Posterior cingulate gyrus (tissue), 11 donors: ENCODE measurements at places on chromosomes 3 and 15.

DNA sequence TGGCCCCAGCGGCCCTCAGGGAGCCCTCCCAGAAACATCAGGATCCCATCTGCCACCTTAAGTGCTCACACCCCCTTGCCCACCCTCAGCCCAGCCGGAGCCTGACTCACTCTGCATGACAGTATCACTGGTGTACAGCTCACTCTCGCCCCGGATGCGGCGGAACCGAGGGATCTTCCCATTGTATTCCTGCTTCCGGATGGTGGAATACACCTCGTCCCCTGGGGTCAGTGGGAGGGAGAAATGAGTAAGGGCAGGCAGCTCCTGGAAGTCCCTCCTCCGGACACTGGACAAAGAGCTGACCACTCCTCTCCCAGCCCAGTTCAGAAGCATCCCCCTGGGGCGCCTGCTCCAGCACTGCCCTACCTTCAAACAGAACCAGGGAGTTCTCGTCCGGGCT is 16.5 kb downstream of the SEMA7A start:
- no peak for DNase-seq

DNA sequence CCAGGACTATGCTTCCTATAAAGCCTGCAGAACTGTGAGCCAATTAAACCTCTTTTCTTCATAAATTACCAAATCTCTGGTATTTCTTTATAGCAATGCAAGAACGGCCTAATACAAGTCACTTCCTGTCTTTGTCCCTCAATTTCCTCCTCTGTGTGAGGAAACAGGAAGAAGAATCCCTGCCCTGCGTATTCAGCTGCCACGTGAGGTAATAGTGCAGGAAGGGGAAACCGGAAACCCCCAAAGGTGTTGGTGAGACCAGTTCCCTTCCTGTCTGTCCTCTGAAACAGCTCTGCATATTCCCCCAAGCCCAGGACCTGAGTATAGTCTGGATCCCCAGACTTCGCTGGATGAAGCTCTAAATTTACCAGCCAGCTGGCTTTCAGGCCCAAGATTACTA is 18.1 kb upstream of the PTPN23 start:
- DNase-seq = no peak

DNA sequence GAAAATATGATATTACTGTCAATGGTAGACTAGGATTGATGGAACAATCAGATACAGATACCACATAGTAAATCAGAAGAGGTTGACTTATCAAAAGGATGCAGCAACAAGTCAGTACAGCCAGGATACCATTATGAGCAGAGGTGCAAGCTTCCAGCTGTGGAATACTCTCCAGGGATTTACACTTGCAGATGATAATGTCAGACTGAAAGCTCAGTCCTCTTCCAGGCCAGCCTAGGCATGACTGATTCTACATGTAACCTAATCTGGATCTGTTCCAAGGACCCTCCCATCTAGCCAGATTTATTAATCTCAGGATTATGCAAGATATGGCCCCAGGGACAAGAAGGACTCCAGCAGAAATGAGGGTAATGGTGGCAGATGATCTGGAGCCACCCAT is 8.2 kb downstream of the FILIP1L start:
- DNase-seq = no peak

- DNase-seq = no peak
Measured at GRCh38 chr15:101447168-101447533, 42.4 kb downstream of the PCSK6 start.

DNA sequence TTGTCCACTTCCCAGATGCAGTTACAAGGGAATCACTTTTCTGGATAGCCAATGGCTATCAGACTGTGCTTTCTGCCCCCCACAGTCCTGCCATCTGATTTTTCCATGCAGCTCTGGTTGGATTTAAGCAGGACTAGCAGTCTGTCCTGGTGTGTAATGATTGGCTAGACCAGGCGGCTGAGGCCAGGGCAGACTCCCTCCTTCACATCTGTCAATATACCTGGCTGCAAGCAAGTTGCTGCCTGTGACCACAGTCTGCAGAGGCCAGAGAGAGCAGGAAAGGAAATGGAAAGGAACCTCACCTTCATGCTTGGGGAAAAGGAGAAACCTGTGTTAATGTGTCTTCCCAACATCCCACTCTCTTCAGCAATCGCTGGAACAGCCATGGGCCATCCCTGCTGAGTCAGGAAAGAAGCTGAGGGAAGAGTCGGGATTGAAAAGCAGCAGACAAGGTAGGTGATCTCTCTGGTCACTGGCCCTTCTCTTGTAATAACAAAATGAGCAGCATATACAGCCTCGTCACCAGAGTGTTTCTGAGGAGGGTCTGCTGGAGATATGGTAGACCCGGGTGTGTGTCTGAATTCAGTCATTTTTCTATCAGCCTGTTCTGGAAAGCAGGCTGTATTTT is 126.7 kb upstream of the PHLDB2 start:
- DNase-seq = no peak

- no peak for DNase-seq
Measured at GRCh38 chr3:123038751-123039150, 11.2 kb upstream of the SEMA5B start.

- no peak for DNase-seq
Measured at GRCh38 chr15:96326328-96327154, 4.0 kb upstream of the NR2F2 start.

GRCh38 chr3:23880703-23881339 is 36.0 kb downstream of the NKIRAS1 start:
- DNase-seq = no peak

GRCh38 chr3:180102134-180102533 is 65.4 kb upstream of the PEX5L start:
- DNase-seq = no peak

DNA sequence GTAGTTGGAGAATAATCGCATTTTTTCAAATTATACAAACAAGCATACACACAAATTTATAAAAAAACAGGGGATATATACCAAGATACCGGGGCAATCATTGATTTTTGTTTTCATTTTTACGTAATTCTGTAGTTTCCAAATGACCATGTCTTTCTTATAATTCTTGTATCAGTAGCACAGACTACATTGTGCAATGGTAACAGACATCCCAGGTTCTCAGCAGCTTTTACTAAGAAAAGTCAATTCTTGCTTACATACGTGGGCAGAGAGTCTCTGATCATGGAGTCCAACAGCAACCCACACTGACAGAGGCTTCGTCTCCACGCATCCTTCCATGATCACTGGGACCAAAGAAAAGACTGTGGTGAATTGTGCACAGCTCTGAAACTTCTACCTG is 441.3 kb downstream of the TBL1XR1 start:
- no peak for DNase-seq

- DNase-seq = peak; percentile 43
Measured at GRCh38 chr15:78979456-78980320, 34.8 kb upstream of the CTSH start.

DNA sequence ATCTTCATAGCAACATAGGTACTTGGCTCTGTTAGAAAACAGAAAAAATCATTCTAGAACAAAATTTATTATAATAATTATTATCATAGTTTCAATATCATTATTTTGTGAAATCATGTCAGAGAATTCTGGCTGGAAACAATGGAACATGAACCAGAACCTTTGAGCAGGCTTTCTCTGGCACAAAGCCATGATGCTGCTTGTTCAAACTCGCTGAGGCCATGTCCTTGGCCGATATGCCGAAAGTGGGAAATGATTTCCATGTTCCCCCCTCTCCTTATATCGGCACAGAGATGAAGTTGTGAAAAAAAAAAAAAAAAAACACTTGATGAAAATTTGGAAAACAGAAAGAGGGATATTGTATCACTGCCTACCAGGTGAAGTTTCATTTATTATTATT is 49.0 kb upstream of the MRPL3 start:
- no peak for DNase-seq

GRCh38 chr15:75736256-75736655 is 23.6 kb upstream of the CSPG4 start:
- DNase-seq = peak; percentile 66

GRCh38 chr3:195906865-195907683 is 1.3 kb downstream of the TNK2 start:
- no peak for DNase-seq

GRCh38 chr3:36843065-36844051 is 79.0 kb upstream of the DCLK3 start:
- no peak for DNase-seq

GRCh38 chr3:12349895-12350811 is 61.3 kb downstream of the PPARG start:
- no peak for DNase-seq

DNA sequence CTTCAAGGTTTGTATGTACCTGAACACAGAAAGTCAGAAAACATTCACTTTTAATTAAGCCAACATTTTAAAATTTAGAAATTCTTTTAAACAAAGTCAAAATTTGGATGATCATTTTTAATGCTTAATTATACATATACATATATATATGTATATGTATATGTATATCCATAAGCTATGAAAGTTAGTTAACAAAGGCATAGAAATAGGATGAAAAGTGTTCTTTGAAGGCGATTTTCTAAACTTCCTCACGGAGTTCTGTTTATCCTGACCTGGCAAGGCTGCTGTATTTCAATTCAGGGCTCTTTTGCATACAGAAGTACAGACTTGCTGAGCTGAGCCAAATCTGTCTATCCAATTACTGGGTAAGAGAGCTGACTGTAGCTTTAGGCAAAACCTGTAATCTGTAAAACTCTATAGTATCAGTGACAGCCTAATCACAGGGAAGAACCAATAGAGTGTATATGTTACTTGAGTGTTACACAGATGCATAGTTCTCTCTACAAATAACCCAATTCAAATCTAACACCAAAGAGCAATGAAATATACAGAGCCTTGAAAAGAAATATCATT is 32.1 kb upstream of the THRB start:
- DNase-seq = no peak

- no peak for DNase-seq
Measured at GRCh38 chr15:50107591-50108408, 11.2 kb downstream of the ATP8B4 start.

- no peak for DNase-seq
Measured at GRCh38 chr3:105812194-105812586, 56.6 kb downstream of the CBLB start.

DNA sequence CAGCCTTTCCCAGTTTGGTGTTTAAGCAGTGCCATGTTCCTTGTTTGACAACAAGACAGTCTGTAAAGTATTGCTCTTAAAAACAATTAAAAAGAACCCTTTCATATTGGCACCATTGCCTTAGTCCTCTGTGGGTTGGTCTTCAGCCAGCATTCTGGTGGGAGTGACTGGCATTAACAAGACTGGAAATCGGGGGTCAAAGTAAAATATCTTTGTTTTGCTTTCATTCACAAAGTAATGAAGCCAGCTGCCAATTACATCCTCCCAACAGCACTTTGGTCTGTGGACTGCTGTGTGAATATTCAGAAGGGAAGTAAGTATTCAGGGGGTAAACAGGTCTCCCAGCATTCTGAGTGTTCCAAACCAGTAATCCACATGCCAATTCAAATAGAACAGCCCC is 8.3 kb upstream of the VILL start:
- no peak for DNase-seq

DNA sequence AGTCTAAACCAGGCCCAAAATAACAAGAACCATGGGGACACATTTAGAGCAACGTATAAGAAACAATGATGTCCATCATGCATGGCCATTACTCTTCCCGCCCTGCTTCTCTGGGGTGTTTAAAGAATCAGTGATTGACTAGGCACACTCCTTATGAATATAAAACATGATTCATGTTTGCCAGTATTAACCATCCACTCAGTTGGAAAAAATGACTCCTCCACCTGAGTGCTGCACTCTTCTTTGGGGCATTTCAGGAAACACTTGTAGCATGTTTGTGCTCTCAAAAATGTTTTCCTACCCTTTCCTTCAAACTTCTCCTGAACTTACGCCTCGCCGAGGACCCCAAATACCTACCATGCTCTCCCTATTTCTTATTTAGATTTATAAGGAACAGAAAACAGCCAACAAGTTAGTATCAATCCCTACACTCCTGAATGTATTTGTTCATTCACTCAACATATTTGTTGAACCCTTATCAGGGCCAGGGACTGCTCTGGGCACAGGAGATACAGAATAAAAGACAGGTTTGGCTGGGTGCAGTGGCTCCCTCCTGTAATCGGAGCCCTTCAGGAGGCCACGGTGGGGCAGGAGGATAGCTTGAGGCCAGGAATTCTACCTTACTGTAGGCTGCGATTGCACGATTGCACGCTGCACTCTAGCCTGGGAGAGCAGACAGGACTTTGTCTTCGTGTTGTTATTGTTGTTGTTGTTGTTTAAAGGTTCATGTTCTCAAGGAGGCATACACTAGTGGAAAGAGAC is 137.0 kb downstream of the TMCO5A start:
- DNase-seq = no peak

- DNase-seq = no peak
Measured at GRCh38 chr3:101813817-101814440, 34.9 kb downstream of the NXPE3 start.

DNA sequence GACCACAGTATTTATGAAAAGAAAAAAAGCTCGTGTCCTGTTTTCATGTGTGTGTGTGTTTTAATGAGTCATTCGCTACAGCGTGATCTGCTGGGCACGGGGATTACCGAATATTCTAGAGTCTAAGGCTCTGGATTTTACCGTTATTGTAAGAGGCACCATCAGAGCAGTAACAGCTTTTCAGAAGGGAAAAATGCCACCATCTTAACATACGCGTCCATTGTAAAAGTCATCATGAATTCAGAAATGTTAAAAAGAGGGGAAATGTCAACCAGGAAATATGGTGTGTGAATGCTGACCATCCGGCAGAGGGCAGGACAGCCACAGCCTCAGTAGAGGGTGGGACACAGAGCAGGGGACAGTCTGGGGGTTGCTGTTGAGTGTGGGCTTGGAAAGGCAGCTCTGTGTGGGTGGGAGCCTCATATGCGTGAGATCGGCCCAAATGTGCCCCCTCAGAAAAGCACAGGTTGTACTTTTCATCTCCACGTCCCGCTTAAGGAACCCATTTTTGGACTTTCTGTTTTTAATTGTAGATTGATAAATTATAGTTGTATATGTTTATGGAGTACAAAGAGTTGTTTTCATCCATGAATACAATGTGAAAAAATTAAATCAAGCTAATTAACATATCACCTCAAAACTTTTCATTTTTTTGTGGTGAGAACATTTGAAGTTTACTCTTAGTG is 69.6 kb downstream of the ASB7 start:
- no peak for DNase-seq

- no peak for DNase-seq
Measured at GRCh38 chr15:87211547-87211946, 1045.0 kb downstream of the NTRK3 start.

GRCh38 chr3:194329583-194329965 is 21.6 kb downstream of the CPN2 start:
- no peak for DNase-seq

DNA sequence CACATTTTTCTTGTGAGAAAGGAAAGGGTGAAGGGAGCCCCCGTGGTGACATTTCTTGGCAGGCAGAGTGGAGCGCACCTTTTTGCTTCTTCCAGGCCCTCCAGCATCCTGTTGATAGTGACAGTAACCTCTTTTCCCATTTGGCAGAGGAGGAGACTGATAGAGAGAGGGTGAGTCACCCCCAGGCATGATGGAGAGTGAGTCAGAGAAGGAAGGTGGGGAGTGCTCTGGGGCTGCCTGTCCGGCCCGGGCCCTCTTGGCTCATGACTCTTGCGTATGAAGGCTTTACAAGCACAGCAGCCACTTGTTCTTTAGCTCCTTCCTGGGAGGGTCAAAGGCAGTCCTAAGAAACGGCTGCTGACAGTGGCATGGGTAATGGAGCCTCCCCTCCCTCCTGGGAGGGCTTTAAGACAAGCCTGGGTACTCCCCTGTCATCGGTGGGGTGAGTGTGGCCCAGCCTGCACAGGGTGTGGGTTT is 16.0 kb downstream of the ANKRD63 start:
- no peak for DNase-seq
